ENCODE measurements at places on chromosomes 1 and 21.

DNA sequence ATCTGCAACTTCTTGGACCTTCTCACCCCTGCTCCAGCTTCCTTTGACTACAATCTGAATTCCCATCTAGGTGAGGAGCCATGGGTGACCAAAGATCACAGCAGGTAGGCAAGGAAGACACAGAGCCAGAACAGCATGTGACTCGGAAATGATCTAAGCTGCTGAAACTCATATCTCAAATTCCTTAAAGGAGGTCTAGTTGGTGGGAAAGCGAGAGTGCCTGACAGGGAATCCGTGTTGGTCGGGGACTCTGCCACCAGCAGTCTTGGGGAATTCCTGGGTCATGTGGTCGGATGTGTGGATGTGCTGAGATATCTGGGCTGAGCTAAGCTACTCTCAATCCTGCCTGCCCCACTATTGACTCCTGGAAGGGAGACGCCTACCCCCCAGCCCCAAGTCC, 3.2 kb upstream of the NUAK2 start:
- no peak for DNase-seq

- no peak for DNase-seq
Measured at GRCh38 chr21:42055425-42055824, 15.7 kb upstream of the UMODL1 start.

GRCh38 chr1:148379170-148379500, 104.0 kb downstream of the PPIAL4G start:
- no peak for DNase-seq

- no peak for DNase-seq
Measured at GRCh38 chr1:210900079-210900478, 233.9 kb downstream of the KCNH1 start.

- no peak for DNase-seq
Measured at GRCh38 chr1:67945733-67946374, 104.6 kb downstream of the DIRAS3 start.

- no peak for DNase-seq
Measured at GRCh38 chr1:17209430-17209829, 4.5 kb downstream of the PADI1 start.

- no peak for DNase-seq
Measured at GRCh38 chr21:25079053-25079452, 528.2 kb downstream of the MRPL39 start.

DNA sequence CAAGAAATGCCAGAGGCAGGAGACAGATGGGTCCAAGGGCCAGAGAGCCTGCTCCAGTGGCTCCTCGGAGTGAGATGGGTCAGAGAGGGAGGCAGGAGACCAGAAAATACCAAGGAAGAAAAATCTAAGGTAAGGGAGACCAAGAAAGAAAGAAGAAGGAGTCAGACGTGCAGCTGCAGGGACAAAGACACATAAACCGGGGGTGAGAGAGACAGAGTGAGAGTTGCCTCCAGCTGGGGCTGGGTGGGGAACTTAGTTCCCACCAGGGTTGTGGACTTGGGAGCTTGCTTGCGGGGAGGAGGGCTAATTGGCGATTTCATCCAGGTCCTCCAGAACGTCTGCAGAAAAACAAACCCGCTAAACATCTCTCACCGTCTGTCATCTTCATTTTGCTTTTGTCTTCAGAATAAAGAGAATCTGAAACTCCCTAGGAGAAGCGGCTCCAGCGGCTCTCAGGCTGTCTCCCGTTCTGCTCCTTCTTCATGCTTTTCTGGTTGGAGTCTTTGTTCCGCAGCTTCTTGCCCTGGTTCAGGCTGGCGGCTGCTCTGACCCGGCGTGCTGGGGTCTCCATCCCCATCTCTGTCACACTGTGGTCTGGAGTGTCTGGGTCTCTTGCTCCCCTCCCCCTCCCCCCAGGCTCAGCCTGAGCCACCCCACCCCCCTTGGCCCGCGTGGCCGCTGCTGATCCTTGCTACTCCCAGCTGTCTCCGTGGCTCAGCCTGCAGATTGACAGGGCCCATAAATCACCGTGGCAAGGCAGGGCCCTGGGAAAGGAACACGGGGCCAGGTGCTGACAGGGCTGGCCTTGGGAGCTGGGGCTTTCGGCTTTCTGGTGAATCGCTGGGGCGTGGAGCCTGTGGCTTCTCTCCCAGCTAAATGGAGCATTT, 66.6 kb downstream of the UBIAD1 start:
- DNase-seq, result no peak

- peak; percentile 40 for DNase-seq
Measured at GRCh38 chr1:61585714-61586113, 139.2 kb downstream of the TM2D1 start.

GRCh38 chr21:41962425-41962966, 8.7 kb upstream of the C2CD2 start:
- no peak for DNase-seq

GRCh38 chr1:215474940-215475339, 92.2 kb upstream of the KCTD3 start:
- DNase-seq, result no peak

- no peak for DNase-seq
Measured at GRCh38 chr1:24906760-24907490, 23.2 kb downstream of the RUNX3 start.

DNA sequence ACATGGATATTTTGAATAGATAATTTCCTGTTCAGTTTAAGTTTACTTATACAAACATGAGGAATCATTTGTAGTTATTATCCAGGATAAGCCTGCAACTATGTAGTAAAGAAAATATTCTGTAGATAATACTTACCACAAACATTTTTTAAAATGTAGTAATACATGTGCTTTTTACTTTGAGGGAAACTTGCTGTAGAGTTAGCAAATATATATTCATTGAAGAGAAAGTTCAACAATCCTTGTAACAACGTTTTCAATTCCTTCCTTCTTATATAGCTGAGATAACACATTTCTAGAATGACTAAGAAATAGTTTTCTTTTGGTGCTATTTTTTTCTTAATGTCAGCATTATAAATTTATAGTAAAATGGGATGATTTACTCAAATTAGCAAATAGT, 664.6 kb upstream of the ADAMTS5 start:
- no peak for DNase-seq

GRCh38 chr1:91647061-91647460, 146.4 kb downstream of the CDC7 start:
- DNase-seq, result no peak

GRCh38 chr1:172661107-172661506, 2.2 kb downstream of the FASLG start:
- DNase-seq, result no peak

DNA sequence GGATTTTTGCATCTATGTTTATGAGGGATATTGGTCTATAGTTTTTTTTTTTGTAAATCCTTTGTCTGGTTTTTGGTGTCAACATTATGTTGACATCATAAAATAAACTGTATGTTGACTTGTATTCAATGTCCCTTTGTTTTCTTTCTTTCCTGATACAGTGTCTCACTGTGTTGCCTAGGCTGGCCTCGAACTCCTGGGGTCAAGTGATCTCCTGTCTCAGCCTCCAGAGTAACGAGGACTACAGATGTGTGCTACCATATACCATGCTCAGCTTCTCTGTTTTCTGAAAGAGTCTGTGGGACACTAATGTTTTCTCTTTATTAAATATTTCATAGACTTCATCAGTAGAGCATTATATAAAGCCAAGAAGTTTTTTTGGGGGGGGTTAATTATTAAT, 18.3 kb downstream of the MAN1C1 start:
- no peak for DNase-seq

Measured in NCI-H2081 treated with DMSO at 0.1 percent for 48 hours (cell line).